Right ventricle myocardium inferior (tissue), 1 donor: ENCODE measurements at places on chromosomes 2 and 18.

- DNase-seq: no peak
These were observed 1.5 kb upstream of the MPPE1 start for GRCh38 chr18:11909591-11910026.

- DNase-seq: no peak
These were observed 12.8 kb upstream of the ZNF532 start for GRCh38 chr18:58851856-58852255.

GRCh38 chr2:45771261-45771660 lies 119.8 kb downstream of the PRKCE start:
- DNase-seq: peak; percentile 81

GRCh38 chr2:60926741-60927552 lies 45.6 kb downstream of the REL start:
- DNase-seq: no peak

- DNase-seq: no peak
These were observed 307.0 kb upstream of the REG3G start for GRCh38 chr2:78718473-78718872.

- no peak for DNase-seq
These were observed 255.1 kb downstream of the EIPR1 start for GRCh38 chr2:3122525-3122924.
